Stimulated activated CD8-positive, alpha-beta memory T cell treated with anti-CD3 and anti-CD28 coated beads, Interleukin-7, amount 100 ng/mL, for 24 hours (primary cell): ENCODE measurements at places on chromosomes 6 and 20.
A peak's percentile ranks its signal among the peaks of the same experiment; 100 is the strongest.

DNA sequence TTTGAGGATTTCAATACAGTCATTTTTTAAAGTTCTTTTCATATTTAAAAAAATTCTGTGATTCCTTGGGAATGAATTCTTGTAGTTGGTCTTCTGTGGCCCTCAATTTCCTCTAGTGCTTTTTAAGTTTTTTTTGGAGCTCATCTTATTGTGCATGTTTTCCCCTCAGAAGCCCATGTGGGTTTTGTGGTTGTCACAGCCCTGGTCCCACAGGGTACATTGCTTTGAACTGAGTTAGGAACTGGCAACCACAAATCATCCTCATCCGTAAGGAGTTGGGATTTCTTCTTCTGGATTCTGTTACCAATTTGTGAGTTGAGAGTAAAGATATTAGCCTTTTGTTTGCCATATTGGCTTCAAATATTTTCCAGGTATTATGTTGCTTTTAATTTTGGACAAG is 89.9 kb downstream of the AKAP7 start:
- DNase-seq: no peak

GRCh38 chr6:6515691-6516607 is 72.6 kb upstream of the LY86 start:
- DNase-seq: peak; percentile 11

GRCh38 chr6:134363323-134364039 is 45.6 kb upstream of the SGK1 start:
- no peak for DNase-seq

GRCh38 chr20:9588706-9589105 is 74.3 kb downstream of the LAMP5 start:
- DNase-seq: no peak

GRCh38 chr6:132712366-132712765 is 1.5 kb downstream of the VNN1 start:
- no peak for DNase-seq

DNA sequence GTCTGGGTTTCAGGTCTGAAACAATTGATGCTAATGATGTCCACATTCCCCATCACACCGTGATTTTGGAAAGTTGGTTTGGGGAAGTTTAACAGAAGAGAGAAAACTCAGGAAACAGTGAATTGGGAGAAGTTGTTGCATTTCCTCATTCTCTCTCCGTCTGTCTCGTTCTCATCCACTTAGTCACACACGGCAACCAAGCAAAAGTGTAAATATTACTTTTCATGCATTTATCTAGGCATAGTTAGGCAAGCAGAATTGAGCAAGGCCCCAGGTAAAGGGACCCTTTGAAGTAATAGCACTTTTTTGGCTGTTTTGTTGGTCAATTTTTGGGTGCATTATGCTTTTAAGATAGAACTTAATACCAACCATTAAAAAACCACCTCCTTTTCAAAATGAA is 137.0 kb upstream of the SULF2 start:
- no peak for DNase-seq

DNA sequence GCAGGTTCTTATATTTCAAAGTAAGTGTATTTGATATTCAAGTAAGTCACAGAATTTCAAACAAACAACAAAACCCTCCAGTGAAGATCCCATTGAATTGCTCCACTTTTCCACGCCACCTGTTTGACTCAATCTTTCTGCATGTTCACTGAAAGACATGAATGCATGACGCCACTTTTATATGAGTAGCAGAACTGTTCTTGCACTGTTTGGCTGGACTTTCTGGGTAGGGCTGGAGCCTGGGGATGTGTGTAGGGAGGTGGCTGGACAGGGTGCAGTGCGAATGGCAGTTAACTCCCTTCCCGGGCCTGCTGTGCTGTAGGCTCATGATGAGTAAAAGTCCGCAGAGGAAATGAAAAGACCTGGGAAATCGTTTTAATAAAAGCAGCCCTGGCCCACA is 39.7 kb downstream of the IL20RA start:
- no peak for DNase-seq

GRCh38 chr6:18387061-18387721 is at the start of gene RNF144B:
Gene RNF144B, plus strand, starts transcription at chr6:18387350. Its CDS starts 12,185 bp downstream, at chr6:18399535.
- DNase-seq: peak; percentile 23

DNA sequence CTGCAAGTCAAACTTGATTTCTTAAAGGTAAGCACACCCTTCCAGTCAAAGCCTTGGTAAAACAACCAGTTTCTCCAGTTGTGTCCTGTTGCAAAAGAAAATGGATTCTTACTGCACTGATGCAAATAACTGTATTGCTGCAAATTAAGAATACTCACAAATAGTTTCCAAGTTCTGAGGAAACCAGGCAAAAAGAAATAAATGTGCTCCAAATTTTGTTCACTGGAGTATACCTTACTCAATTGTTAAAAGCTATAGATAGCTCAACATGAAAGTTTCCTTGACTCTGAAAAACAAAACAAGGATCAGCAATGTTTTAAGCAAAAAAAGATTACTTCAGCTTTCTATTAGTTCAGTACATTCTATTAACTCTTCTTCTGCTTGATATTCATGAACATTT is 75.2 kb downstream of the SLC16A10 start:
- DNase-seq: no peak

DNA sequence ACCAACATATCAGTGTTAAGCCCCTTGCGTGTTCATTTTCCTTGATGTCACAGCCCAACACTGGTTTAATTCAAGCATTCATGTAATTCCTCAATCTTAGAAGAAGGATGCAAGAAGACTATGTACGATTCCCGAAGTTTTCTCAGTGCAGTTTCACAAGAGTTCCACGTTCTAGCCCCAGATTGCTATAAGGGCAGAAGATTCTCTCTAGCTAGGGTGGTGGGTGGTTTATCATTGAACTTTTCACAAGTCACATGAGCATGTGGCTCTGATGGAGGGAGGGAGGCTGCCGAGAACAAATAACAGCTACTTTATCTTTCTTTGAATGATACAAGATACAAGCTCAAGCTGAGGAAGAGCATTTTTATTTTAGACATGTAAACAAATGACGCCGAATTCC is 71.9 kb upstream of the NHSL1 start:
- DNase-seq: no peak

DNA sequence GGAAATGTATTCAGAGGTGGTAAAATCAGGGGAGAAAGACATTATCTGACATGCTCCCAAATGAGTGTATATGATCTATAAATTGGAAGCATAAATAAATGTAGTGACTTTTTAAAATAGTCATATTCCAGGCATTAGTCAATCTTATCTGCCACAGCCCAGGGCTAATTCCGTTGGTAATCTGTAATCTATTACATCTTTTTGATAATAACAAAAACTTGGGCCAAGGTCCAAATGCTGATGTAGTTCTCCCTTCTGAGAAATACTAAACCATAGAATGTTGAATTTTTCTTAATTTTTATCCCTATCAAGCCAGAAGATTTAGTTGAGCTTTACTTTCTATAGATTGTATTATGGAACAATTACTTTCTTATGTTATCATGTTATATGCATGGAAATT is 1279.8 kb downstream of the EPHA7 start:
- no peak for DNase-seq

DNA sequence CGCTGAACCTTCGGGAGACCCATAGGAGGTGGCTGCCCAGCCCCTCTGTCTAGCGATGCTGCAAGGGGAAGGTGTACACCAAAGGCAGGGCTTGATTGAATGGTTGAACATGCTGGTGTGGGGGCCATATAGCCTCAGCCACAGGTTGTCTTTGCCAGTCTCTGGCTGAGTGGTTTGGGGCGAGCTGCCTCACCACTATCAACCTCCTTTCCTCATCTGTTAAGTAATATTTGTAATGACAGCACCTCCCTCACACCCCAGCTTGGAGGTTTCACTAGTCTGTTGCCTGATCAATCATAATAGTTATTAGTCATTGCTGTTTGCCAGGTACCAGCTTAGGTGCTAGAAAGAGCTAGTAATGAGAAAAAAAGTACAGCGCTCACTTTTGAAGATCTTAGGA is 11.8 kb upstream of the ZNF831 start:
- DNase-seq: no peak

GRCh38 chr6:157232161-157232895 is 91.0 kb downstream of the TMEM242 start:
- DNase-seq: no peak

- no peak for DNase-seq
Measured at GRCh38 chr20:61502433-61502832, 250.4 kb downstream of the CDH4 start.

GRCh38 chr6:125932451-125932795 is 24.1 kb upstream of the HINT3 start:
- DNase-seq: no peak

DNA sequence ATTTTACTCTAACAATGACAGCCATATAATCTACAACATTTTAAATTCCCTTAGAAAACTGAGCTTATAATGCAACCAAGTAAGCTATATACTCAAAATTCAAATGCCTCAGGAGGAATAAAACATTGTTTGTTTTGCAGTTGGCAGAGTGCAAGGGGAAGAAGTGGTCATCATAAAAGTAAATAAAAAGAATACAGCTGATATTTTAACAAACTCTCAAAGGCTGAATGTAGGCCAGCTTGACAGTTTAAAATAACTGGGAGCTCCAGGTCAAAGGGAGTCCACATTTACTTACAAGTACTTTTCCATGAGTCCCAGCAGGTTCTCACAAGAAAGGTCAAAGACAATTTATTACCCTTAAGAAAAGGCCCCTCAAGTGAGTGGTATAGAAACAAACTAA is 589.8 kb downstream of the BCKDHB start:
- no peak for DNase-seq

GRCh38 chr6:170476360-170476759 is 76.7 kb downstream of the PSMB1 start:
- DNase-seq: no peak

DNA sequence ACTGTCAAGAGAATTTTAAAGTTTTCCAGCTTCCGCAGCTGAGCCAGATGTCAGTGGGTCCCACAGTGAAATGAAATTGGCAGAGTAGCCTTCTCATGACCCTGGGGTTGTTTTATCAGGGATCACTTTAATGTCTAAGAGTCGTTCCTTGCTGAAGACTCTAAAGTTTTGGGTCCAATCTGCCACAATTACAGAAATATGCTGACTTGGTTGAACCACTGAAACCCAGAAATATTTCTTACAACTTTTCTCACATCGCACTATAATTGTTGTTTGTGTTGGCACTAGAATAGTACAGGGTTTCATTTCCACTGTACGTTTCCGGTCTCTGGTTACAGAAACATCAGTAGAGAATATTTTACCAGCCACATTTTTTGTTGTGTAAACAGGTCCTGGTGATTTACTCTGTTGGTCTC is 109.0 kb downstream of the HMGCLL1 start:
- DNase-seq: no peak

DNA sequence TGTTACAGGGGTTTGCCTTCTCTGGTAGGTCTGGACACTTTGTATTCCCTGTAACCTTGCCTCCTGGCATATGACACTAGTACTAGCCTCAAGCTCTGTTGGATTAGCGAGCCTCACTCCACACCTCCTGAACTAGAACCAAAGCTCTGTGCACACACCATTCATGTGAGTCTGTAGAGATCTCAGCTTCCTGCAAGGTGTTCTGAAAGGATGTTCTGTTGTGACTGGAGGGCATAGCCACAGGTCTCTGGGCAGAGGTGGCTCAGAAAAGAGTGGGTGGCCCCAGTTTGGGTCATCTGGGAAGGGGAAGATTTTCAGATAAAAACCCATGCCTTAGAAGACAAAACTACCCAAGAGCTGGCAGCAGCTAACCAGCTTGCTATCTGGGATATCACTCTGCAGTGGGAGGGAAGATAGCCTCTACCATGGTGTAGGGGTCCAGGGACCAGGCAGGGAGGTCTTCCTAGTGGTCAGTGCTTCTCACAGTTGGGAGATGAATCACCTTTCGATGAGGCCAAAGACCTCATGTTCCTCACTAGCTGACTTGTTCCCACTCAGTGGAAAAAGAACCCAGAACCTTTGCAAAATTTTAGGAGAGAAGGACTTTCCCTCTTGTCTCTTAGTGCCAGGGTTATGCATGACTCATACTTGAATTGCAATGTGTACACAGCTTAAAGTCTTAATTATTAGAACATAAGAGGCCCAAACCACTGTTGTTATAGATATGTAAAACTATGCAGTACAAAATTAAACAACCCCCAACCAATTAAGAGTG is 41.4 kb downstream of the HLA-F start:
- DNase-seq: no peak

GRCh38 chr6:132304891-132305305 is 96.4 kb downstream of the MOXD1 start:
- no peak for DNase-seq

- no peak for DNase-seq
Measured at GRCh38 chr6:80531681-80532619, 425.5 kb downstream of the BCKDHB start.

GRCh38 chr6:24394780-24395437 is 7.8 kb upstream of the MRS2 start:
- DNase-seq: no peak

DNA sequence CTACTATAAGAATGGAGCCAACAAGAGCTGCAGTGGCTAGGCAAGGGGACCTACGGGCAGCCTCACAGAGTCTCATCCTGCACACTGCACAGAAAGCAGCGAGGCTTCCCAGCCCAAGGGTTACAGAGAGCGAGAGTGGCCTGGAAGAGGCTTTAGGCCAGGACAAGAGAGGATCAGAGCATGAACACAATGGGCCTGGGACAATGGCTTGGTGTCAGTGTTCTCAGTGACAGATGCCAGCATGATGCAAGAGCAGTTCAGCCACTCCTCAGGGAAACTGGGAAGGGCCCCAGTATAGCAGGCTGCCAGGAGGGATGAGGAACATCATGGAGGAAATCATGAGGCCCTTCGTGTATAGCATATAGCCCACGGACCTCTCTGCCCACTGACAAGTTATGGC is 108.0 kb downstream of the NUS1 start:
- DNase-seq: no peak

DNA sequence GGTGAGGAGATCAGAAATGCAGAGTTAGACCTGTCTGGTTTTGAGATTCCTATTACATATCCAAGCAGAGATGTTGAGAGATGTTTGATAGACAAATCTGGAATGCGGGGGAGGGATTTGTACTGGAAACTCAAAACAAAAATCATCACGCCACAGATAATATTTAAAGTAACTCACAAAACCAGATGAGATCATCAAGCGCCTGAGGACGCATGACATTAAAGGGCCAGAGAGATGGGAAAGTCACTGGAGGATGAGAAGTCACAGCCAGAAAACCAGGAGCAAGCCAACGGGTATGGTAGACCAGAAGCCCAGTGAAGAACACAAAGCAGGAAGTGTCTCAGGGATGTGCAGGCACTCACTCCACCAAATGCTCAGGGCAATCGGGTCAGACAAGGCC is 87.7 kb downstream of the DLL1 start:
- no peak for DNase-seq

- no peak for DNase-seq
Measured at GRCh38 chr6:72825315-72825911, 203.5 kb downstream of the KCNQ5 start.

- DNase-seq: no peak
Measured at GRCh38 chr6:36699348-36699747, 1.7 kb downstream of the RAB44 start.
